HFFc6 (cell line): ENCODE measurements at places on chromosomes 7 and 10.

DNA sequence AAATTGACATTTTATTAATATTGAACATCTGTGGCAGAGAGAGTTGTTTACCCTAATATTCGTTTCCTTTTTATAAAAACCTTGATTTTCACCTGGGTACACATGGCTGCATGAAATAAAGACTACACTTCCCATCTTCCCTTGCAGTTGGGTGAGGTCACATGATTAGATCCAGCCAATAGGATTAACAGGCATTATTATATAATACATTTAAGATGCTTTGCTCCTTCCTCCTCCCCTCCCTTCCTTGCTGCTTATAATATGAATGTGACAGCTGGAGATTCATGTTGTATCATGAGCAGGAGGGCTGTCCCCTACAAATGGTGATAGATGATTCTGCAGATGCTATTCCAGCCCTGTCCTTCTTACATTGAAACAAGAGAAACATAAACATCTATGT, 146.6 kb downstream of the SH2D4B start:
- peak; percentile 5 for DNase-seq

- DNase-seq: no peak
Observed at GRCh38 chr10:31133251-31133791, 101.7 kb upstream of the ZNF438 start.

DNA sequence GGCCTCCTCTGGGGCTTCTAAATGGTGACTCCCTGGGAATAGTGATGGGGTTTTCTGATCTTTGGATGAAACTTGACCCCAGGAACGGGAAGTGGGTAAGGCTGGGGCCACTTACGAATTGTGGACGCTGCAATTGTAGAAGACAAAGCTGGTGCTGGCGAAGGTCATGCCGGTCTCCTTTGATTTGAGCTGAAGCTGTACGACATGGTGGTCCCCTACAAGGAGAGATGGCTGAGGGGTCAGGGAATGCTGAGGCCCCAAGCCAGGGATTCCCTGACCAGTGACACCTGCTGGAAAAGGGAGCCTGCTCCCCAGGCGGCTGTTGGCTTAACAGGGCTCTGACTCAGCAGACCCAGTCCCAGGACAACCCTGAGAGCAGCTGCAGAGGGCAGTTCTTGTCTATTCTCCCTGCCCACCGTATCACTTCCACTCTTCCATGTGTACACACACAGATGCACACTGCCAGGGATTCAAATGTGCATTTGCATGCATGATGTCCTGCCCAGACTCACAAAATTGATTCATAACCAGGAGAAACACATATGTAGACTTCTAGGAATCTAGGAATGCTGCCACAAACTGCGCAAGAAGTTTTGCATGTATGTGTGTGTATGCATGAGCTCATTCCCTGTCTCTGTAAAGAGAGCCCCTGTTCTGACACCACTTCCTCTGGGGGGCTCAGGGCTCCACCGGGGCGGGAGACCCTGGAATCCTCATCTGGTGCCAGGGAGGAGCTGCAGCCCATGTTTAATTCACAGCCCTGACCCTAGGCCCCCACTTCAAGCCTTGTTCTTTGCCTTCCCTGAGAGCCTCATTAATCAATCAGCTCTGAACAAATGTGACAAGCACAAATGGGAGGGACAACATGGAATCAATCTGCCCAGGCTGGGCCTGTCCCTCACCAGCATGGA, 350.0 kb downstream of the PLXNA4 start:
- no peak for DNase-seq

DNA sequence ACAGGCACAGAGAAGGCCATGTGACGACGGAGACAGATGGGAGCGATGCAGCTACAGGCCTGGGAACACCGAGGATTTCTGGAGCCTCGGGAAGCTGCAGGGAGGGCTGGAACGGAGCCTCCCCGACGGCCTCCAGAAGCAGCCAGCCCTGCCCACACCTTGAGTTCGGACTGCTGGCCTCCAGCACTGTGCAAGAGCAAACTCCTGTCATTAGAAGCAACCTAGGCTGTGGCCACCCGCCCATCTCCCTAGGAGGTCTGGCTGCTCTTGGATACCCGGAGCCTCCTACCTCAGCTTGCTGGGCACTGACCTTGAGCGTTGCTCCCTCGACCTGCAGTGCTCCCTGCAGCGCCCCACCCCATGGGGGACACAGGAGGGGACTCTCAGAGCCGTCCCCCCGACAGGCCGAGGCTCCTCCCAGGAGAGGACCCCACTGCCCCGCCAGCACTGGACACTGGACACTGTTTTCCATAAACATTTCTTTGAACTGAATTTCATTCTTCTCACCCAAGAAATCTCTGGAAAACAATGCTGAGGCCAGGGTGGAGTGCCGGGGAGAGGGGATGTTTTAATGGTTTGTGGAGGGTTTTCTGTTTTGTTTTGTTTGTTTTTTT, 22.5 kb upstream of the TNRC18 start:
- no peak for DNase-seq

DNA sequence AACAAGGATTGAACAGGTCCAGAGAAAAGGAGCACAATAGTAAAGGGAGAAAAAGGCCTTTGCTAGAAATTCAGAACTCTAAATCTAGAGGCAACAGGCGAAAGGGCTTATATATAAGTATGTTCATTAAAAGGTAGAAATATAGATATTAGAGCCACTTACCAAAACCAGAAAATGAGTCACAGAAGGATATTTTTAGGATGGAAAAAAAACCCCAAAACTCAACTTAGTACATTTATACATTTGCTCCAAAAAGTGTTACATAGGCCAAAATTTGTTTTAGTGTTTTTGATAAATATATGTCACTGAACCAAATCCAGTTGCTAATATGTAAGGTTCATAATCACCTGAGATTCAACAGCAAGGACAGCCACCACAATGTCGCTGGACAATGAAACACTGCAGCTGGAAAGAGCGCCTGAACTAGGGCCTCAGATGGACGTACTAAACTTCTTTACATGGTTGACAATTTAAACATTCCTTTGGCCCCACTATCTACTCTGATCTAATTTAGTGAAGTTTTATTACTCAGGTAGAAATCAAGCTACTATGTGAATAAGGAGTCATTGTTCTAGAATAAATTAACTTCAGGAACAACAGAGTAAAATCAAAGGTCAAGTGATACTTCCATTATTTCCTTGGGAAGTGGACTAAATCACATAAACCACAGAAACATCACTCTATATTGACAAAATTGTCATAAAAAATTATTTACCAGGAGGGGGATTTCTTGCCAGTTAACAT, 10.9 kb downstream of the FAM3C start:
- no peak for DNase-seq

DNA sequence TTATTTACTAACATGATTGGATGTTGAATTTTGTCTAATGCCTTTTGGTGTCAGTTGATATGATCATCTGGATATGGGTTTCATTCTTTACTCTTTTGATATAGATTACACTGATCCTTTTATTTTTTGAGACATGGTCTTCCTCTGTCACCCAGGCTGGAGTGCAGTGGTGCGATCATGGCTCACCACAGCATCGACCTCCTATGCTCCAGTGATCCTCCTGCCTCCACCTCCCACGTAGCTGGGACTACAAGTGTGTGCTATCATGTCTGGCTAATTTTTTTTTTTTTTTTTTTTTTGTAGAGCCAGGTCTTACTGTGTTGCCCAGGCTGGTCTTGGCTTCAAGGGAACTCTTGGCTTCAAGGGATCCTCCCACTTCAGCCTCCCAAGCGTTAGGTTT, 27.1 kb downstream of the BMS1 start:
- no peak for DNase-seq

GRCh38 chr10:129968853-129969183, 4.7 kb upstream of the EBF3 start:
- no peak for DNase-seq

GRCh38 chr7:30983042-30983913, 19.5 kb downstream of the GHRHR start:
- DNase-seq: peak; percentile 55

GRCh38 chr7:55898287-55898686, 11.0 kb downstream of the ZNF713 start:
- DNase-seq: no peak

DNA sequence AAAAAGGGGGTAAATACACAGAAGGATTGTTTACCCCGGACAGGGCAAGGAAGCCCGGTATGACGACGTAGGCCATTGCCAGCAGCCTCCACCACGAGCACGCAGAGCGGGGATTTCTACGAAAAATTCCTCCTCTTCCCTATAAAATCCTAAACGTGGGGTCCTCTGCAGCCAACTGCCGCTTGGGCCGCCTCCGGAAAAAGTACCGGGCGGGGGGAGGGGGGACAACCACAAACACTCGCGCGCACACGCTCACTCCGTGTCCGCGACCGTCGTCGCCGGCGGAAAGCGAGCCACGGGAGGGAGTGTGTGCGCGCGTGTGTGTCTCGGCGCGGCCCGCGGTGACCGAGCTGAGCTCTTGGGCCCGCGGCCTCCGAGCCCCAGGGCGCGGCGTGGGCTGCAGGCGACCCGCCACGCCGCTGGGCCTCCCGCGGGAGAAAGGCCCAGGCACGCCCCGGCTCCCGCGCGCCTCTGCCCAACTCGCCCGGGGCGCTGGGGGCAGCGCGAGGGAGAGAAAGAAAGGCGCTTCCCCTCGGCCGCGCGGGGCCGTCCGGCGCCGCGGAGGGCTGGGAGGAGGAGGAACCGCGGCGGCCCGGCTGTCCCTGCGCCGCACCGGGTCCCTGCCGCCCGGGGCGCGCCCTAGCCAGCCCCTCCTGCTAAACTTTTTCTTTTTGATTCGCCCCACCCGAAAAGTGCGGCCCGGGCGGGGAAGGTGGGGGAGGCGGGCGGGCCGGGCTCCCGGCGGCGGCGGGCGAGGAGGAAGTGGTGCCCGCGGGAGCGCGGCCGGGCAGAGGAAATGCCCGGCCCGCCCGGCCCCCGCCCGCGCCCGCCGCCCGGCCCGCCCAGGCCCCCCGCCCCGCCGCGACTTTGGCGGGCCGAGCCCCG, 1.5 kb downstream of the CTBP2 start:
- DNase-seq: no peak
